ENCODE measurements at places on chromosomes 16 and 17. TPM values are rescaled to one million over a fixed set of nuclear protein-coding genes. Genes with fewer than 3 reads are reported as not detected.

CXCL16 gene
- 12.4 TPM for total RNA-seq

DNA sequence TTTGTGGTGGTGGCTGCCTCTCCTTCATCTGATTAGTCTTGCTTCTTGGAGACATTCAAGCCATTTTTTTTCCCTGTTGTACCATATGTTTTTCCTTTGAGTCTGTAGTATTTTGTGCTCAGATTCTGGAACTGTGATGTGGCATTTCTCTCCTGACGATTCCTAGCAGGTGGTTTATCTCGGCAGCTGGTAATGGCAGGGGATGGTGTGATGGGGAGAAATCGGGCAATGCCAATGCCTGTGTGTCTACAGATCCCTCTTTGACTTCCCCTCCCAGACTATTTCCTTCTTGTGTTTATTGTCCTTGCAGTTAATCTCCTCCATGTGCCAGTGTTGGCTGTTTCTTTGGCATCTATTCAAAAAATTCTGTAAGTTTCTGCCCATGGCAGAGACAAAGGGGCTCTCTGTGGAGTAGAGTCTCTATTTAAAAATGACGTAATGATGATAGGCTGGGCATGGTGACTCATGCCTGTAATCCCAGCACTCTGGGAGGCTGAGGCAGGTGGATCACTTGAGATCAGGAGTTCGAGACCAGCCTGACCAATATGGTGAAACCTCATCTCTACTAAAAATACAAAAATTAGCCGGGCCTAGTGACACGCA lies 90.2 kb upstream of the ERCC4 start:
- DNase-seq: no peak
- no peak overlapping the region for H3K27ac ChIP-seq
- no peak overlapping the region for H3K4me3 ChIP-seq
- H3K36me3 ChIP-seq: no peaks in the 10 kb centered on the region

- H3K27me3 ChIP-seq: no peaks in the 10 kb centered on the region
- DNase-seq: peak; percentile 56
- peaks cover 36% of the 10 kb centered on the region for H3K4me1 ChIP-seq
- no peaks in the 10 kb centered on the region for H3K36me3 ChIP-seq
- H3K27ac ChIP-seq: no peak overlapping the region
Measured at GRCh38 chr16:84753412-84754326, 53.9 kb downstream of the USP10 start.

GRCh38 chr17:46942441-46943217 lies 19.7 kb downstream of the GOSR2 start:
- H3K36me3 ChIP-seq: peaks cover 30% of the 10 kb centered on the region
- no peak overlapping the region for H3K4me3 ChIP-seq
- H3K27ac ChIP-seq: no peak overlapping the region
- no peaks in the 10 kb centered on the region for H3K27me3 ChIP-seq

DNA sequence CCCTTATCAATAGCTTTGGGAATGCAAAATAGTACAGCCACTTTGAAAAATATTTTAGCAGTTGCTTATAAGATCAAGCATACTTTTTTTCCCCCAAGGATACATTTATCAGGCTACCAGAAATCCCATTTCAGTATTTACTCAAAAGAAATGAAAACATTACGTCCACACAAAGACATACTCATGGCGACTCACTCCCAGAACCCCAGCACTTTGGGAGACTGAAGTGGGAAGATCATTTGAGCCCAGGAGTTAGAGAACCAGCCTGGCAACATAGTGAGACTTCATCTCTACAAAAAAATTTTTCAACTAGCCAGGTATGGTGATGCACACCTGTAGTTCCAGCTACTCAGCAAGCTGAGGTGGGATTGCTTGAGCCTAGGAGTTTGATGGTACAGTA lies 5.9 kb downstream of the SKA2 start:
- no peaks in the 10 kb centered on the region for H3K27me3 ChIP-seq
- no peaks in the 10 kb centered on the region for H3K36me3 ChIP-seq
- H3K4me3 ChIP-seq: no peak overlapping the region
- peaks cover 10% of the 10 kb centered on the region for H3K4me1 ChIP-seq
- no peak overlapping the region for H3K27ac ChIP-seq
- DNase-seq: no peak

OR1D5 gene
- not detected for total RNA-seq

- no peak overlapping the region for H3K27ac ChIP-seq
- no peaks in the 10 kb centered on the region for H3K36me3 ChIP-seq
- H3K4me1 ChIP-seq: peaks cover 6% of the 10 kb centered on the region
- no peaks in the 10 kb centered on the region for H3K27me3 ChIP-seq
Measured at GRCh38 chr16:53953336-53953735, 249.4 kb downstream of the FTO start.

DNA sequence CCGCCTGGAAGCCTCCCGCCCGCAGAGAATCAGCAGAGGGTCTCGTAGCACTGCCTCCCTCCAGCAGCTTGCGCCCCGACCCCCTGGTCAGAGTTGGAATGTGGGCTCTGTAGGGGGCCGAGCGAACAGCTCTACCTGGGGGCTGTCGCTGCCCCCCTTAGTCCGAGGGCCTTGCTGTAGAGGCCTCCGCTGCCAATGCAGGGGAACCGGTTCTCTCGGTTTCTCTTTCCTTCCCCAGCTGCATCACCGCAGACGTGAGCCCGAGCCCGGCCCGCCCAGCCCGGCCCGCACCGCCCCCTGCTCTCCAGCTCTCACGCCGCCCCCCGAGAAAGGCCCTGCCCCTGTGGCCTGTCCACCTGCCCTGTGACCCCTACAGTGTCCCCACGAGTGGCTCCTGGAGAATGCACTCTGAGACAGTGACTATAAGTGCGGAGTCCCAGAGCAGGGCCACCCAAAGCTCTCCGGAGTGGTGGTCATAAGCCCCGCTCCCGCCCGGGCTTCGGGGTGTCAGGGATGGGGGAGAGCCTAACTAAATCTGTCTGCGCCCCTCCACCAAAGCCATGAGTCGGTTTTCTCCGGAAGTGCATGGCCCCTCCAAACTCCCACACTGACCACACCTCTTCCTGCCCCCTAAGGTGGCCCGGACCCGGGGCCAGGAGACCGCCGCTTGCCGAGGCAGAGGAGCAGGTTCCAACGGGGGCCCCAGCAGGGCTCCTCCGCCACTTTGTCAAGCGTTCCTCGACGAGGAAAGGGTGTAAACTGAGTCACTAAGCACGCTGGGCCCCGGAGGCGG lies 1.7 kb downstream of the ARHGAP27 start:
- no peak overlapping the region for H3K27ac ChIP-seq
- peaks cover 60% of the 10 kb centered on the region for H3K4me1 ChIP-seq
- peaks cover 9% of the 10 kb centered on the region for H3K27me3 ChIP-seq
- H3K36me3 ChIP-seq: peaks cover 4% of the 10 kb centered on the region
- peak overlapping the region; percentile 44 for H3K4me3 ChIP-seq

DNA sequence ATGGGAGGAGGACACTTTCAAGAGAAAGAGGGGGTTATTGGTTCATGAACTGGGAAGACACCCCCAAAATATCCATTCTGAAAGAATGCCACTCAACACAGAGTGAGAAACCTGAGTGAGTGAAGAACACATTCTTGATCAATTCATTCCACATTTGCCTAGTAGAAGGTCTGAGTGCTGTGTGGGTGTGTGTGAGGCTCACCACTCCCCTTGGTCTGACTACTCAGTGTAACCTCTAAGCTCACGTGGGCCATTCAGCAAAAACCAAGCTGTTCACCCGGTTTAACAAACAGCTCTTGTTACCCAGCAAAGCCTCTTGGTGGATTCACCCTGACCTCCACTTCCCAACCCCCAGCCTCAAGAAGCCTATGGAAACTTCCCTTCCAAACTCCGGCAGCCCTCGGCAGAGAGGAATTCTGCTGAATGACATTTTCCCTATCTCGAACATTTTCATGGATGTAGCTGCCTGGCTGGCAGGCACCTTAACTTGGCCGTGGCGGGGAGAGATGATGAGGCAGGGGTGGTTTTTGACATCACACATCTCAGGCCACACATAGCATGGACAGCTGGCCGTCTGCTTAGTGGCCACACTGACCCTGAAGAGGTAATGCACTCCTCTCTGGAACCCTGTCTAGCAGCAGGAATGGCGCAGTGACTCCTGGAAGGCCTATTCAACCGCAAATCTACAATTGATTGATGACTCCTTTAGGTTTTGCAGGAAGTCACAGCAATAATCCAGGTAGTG lies 11.6 kb downstream of the ST6GALNAC1 start:
- DNase-seq: no peak
- H3K4me1 ChIP-seq: no peaks in the 10 kb centered on the region
- no peak overlapping the region for H3K27ac ChIP-seq
- H3K27me3 ChIP-seq: no peaks in the 10 kb centered on the region

GRCh38 chr17:48515925-48516900 lies 14.6 kb downstream of the HOXB1 start:
- no peak for DNase-seq
- H3K27me3 ChIP-seq: no peaks in the 10 kb centered on the region
- H3K36me3 ChIP-seq: no peaks in the 10 kb centered on the region
- no peak overlapping the region for H3K4me3 ChIP-seq

- H3K27ac ChIP-seq: no peak overlapping the region
- H3K27me3 ChIP-seq: no peaks in the 10 kb centered on the region
- DNase-seq: no peak
- no peak overlapping the region for H3K4me3 ChIP-seq
Measured at GRCh38 chr16:78455861-78456260, 356.4 kb downstream of the WWOX start.

DNA sequence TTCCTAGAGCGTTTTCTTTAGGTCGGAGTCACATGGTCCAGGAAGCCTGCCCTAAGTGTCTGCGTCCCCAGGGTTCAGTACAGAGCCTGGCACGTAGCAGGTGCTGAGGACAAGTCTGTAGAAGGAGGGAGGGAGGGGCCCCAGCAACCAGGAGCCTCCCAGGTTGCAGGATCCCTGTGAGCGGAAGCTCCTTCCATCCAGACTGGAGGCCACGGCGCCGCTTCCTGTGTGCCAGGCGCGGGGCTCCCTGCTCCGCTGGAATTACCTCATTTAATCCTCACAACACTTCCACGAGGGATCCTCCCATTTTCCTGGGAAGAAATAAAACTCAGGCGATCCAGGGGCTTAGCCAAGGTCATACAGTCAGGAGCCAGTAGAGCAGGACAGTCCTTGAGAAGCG lies 22.1 kb downstream of the TRARG1 start:
- no peak for DNase-seq
- H3K4me1 ChIP-seq: no peaks in the 10 kb centered on the region
- no peaks in the 10 kb centered on the region for H3K36me3 ChIP-seq
- H3K27me3 ChIP-seq: no peaks in the 10 kb centered on the region
- no peak overlapping the region for H3K4me3 ChIP-seq
- no peak overlapping the region for H3K27ac ChIP-seq

GRCh38 chr16:80047842-80048241 lies 447.3 kb upstream of the MAF start:
- H3K27me3 ChIP-seq: no peaks in the 10 kb centered on the region
- no peak overlapping the region for H3K27ac ChIP-seq
- no peaks in the 10 kb centered on the region for H3K36me3 ChIP-seq
- H3K4me3 ChIP-seq: no peak overlapping the region
- DNase-seq: no peak

DNA sequence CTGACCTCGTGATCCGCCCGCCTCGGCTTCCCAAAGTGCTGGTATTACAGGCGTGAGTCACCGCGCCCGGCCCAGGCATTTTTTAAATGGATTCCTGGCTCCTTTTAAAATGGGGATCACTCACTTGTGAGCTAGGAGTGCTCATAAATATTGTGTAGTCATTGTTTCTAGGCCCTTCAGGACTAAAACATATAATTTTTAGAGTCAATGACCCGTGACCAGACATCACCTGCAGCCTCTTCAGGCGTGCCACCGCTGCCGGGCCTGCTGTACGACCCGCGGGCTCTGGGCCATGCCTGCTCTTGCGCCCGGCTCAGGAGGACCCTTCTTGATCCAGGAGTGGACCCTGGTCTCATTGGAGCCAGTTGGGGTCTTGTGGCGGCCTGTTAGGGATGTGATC lies 30.8 kb downstream of the EFCAB5 start:
- no peaks in the 10 kb centered on the region for H3K36me3 ChIP-seq
- DNase-seq: no peak
- no peak overlapping the region for H3K4me3 ChIP-seq
- H3K27ac ChIP-seq: no peak overlapping the region

GRCh38 chr16:89363621-89364393 lies 126.6 kb downstream of the ANKRD11 start:
- H3K4me3 ChIP-seq: no peak overlapping the region
- no peak for DNase-seq
- no peaks in the 10 kb centered on the region for H3K36me3 ChIP-seq
- no peaks in the 10 kb centered on the region for H3K27me3 ChIP-seq

DNA sequence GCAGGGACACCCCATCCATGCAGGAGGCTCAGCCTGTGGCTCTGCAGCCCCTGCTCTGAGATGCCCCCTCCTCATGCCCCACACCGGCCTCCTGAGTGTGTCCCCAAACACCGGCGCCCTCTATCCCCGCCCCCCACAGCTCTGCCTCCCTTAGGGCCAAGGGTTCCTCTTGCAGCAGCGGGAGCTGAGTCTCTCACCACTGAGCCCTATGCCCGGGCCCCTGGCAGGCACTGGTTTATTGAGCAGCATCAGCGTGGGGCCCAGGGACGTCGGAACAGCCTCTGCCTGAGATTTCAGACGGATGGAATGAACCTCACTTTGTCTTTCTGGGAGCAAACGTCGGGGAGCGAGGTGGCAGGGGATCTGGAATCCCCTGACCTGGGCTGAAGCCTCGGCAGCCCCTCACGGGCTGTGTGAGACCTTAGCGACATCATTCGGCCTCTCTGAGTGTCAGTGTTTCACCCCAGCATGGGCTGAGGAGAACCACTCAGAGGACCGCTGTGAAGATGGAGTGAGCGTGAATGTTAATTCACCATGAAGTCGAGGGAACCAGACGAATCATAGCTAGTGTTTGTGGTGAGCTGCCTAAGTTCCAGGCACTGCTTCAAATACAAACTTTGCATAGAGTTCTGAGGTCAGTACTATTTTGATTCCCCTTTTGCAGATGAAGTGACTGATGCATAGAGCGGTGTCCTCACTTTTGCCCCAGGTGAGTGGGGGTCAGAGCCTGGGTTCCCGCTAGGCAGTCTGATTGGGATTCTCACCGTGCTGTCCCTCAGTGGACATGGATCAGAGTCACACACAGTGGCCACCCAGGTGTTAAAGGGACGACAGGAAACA lies 5.3 kb upstream of the C16orf74 start:
- H3K4me3 ChIP-seq: no peak overlapping the region
- H3K27ac ChIP-seq: no peak overlapping the region
- H3K36me3 ChIP-seq: no peaks in the 10 kb centered on the region
- peaks cover 16% of the 10 kb centered on the region for H3K4me1 ChIP-seq
- no peaks in the 10 kb centered on the region for H3K27me3 ChIP-seq
- DNase-seq: no peak

- peaks cover 30% of the 10 kb centered on the region for H3K36me3 ChIP-seq
- no peaks in the 10 kb centered on the region for H3K4me1 ChIP-seq
- peak; percentile 89 for DNase-seq
- peak overlapping the region; percentile 91 for H3K4me3 ChIP-seq
- peak overlapping the region; percentile 96 for H3K27ac ChIP-seq
- H3K27me3 ChIP-seq: no peaks in the 10 kb centered on the region
Measured at GRCh38 chr16:30063893-30064728, 1.4 kb upstream of the ALDOA start.
